ENCODE measurements at places on chromosomes 2 and 18.

DNA sequence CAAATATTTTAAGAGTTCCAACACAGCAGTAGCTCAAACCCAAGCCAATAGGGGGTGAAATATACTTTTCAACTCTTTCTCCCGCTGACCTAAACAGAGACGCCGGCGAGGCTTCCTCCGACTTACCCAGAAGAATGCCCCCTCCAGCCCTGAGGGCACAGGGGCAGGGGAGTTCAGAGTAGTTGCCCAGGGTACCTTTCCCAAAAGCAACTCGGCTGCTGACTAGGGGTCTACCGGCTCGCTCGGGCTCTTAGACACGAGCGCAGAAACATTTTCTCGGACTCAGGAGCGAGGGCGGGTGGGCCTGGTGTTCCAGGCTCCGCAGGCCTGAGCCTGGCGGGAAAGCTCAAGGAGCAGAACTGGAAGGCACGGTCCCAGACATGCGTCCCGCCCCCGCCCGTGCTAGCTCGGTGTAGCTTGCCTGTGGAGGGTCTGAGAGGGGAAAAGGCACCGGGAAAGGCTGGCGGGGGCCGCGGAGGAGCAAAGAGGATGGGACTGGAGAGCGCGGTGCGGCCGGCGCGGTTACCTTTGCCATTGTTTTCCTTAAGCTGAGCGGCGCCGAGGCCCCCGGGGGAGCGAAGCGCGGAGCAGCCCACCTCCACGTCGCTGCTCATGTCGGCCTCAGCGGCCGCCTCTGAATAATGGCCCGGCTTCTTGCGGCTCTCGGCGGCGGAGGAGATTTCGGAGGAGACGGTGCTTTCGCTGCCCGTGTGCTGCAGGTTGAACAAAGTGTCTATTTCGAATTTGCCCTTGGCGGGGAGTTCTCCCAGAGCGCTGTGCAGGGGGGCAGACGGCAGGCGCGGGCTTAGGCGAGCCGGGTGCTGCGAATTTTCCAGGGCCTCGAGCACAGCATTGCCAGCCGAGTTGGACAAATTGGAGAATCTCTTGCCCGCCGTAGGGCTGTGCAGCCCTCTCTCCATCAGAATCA, 674 bp downstream of the EVX2 start:
- no peak for DNase-seq

DNA sequence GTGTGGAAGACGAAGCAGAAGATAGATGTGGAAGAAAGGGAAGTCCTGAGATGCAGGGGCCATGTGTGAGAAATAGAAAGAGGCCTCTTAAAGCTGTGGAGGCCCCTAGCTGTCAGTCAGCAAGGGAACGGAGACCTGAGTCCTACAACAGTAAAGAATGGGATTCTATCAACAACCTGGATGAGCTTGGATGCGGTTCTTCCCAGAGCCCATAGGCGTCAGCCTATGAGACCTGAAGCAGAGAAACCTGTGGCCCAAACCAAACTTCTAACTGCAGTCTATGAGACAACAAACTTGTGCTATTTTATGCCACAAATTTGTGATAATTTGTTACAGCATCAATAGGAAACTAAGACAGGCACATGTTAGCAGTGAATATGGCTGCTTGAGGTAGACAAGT, 583.7 kb downstream of the ADCYAP1 start:
- DNase-seq, result no peak

DNA sequence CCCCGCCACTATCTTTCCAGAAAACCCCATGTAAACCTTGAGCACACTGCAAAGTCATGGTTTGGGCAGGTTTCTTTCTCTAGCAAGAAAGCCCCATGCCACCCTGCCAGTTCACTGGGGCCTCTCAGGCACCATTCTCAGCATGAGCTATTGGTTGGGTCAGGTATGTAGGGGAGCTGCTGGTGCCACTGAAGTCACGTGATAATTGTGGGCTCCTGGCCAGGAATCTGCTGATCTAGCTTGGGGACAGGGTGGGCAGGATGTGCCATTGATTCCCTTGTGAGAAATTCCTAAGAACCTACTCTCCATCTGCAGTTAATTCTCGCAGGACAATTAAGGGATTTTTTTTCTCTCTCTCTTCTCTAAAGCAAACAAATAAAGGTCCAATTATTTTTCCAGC, 26.5 kb upstream of the HNMT start:
- no peak for DNase-seq

GRCh38 chr2:157784169-157784822, 91.8 kb downstream of the ACVR1 start:
- peak; percentile 70 for DNase-seq

DNA sequence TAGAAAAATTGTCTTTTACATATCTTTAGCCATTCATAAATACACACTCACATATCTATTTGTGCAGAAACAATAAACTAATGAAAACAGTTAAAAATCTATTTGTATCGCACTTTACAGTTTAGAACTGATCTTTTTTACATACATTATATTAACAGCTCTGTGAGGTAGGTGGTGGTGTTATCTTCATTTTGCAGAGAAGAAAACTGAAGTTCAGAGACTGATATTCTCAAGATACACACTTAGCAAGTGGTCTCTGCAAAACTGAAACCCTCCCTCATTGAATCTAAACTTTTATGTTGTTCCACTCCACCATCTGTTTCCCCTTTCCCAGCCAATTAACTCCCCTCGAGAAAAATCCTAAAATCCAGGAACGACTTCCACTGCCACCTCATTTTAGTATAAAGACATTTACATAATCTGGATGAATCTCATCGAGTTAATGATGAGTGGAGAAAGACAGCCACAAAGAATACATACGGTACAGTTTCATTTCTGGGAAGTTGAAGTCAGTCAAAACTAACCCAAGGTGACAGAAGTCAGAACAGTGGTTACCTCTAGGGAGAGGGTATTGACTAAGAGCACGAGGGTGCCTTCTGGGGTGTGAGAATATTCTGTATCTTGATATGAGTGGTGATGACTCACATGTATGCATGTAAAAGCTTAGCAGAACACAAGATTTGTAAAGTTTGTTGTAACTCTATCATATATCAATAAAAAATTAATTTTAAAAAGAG, 524.2 kb upstream of the TCF4 start:
- no peak for DNase-seq

Measured in epithelial cell of proximal tubule (primary cell).